NCI-H748 treated with DMSO at 0.1 percent for 48 hours (cell line): ENCODE measurements at places on chromosomes 11 and 22.

- peak; percentile 86 for DNase-seq
These were observed 32.3 kb downstream of the ARHGAP42 start for GRCh38 chr11:100719362-100719761.

DNA sequence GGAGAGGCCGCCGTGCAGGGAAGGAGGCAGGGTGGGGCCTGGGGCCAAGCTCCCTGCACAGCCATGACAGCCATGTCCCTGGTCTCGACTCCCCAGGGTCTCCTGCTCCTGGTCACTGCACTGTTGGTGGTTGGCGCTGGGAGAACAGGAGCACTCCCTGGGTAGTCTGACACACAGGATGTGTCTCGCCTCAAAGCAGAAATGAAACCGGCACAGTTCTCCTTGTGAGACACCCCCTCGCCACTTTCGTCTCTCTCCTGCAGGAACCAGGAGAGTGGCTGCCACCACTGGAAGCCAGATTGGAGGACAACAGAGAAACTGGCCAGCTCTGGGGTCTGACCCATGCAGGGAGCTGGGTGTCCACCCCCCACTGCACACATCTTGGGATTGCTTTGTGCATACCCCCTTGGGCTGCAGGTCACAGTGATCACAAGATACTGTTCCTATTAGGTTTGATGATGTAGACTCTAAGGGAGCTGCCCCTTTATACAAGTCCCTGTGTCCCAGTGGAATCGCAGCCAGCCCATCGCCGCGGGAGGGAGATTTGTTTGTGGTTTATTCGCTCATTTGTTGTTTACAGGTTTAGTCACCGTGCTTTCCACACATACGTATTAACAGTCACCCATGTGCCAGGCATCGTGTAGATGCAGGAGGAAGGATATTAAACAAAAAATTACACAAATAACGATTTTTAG is 27.0 kb upstream of the YWHAH start:
- DNase-seq, result no peak

DNA sequence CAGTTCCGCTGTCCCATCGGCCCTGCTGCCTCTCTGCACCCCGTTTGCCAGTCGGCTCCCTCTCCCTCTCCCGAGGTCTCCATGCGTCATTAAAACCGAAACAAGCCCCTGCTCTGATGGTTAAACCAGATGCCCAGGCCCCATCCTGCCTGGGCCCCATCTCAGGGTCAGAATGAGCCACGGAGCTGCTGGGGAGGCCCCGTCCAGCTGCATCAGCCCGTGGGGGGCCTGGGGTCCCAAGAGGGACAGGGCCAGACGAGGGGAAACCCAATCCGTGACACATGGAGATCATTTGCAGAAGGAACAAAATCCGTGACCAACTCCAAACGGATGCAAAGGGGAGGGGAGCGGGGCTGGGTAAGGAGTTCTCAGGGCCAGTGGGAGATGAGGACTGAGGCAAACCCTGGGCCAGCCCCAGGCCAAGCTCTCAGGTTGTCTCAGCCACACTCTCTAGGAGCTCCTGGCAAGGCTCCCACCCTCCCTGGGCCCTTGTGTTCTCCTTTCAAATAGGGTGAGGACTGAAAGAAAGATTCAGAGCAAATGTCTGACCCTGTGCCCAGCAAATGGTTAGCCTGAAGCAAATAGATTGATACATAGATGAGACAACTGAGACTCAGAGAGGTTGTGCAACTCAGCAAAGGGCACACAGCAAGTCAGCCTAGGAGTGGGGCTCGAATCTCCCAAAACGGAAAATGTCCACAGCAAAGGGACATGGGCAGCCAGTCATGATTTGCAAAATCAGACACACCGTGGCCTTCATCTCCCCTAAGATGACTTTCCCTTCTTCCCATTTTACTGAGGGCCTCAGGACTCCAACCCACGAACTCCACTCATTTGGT is 162.1 kb downstream of the MN1 start:
- DNase-seq, result no peak

GRCh38 chr22:46795140-46795539 is 32.7 kb downstream of the TBC1D22A start:
- no peak for DNase-seq

DNA sequence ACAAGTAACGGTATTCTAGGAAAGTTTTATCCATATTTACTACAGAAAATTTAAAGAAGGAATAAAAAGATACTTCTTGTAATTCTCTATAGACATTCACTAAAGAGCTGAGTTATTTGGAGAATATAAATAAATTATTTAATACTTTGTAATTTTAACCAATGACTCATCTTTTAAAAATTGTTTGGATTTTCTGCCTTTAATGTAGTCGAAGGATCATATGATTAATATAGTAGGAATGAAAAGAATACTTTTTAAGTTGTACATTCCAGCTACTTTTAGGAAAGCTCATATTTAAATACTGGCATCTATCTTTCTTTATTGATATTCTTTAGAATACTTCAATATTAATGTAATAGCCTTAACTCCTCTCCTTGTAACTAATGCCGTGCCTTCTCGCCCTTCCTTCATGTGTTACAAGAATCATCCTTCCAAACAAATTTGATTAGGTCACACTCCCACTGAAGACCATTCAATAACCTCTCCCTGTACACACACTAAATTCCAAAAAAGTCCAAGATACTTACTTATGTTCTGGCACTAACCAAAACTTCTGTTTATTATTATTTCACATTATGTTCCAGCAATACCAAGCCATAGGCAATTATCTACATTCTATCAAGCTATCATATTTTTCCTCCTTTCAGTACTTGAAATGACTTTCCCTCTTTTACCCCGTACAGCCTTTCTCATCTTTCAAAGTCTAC is 501.9 kb downstream of the CNTN5 start:
- DNase-seq, result no peak

DNA sequence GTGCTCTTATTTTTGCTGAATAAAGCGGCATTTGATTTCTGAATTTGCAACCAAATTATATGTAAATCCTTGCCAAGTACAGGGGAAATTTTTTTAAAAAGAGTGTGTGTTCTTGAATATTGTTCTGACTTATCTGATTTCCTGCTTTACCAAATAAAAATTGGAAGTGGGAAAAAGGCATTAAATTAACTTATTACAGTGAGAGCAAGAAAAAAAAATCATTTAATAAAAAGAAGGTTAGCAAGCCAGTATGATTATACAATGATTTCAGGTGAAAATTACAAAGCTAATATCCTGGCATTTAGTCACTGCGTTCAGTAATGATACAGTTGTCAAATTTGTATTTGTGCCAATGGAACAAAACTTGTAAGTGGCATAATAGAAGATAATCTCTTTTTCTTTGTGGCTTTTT is 82.1 kb upstream of the PPARA start:
- no peak for DNase-seq

DNA sequence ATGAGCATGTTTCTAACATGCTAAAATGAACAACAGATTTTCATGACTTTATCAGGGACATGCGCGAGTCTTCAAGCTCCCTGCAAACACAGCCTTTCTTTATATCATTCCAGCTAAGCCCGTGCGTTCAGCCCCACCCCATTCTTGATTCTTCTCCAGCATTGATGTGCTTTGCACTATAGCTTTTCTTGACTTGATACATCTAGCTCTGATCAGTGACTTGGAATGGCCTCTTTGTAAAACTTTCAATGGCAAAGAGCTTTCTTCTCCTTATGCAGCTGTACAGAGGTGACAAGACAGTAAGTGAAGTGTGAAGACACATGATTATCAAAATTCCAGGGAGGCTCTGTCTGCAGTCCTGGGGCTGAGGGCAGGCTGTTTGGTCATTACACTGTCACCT is 561.0 kb downstream of the OPCML start:
- DNase-seq, result no peak

DNA sequence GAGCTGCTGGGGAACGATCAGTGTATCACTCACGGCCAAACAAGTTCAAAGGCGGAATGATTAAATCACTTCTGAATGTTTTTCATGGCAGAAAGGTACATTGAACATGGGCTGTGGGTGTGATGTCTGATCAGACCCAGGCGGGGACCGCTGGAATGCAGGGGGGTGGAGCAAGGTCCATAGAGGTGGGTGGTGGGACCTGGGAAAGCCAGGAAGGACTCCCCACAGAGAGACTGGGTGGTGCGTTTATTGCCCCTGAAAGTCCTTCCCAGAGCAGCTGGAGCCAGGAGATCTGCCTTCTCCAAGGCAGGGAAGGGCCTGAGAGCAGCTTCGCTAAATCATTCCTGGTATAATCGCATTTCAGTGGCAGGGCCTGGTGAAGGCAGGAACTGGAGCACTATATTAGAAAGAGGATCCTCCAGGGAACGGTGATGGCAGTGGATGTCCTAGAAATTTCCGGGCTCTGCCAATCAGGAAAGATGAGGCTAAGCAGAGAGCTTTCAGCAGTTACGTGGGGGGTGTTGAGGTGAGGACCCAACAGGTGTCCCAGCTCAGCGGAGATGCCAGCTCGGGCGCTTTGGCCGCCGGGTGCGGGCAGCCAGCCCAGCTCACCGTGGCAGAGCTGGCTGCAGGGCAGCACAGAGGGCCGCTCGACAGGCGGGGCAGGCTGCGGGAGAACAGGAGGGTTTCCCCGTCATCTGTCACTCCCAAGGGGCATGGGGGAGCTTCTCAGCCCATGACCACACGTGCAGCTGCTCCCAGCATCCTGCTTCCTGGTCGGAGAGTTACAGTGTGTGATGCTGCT is 271.7 kb downstream of the CTTN start:
- DNase-seq, result no peak

GRCh38 chr11:44434191-44434590 is 124.3 kb upstream of the ALX4 start:
- peak; percentile 93 for DNase-seq

- DNase-seq, result no peak
These were observed 68.9 kb downstream of the CYB5R2 start for GRCh38 chr11:7604331-7604955.

GRCh38 chr11:128469220-128469619 is 118.1 kb downstream of the ETS1 start:
- no peak for DNase-seq

DNA sequence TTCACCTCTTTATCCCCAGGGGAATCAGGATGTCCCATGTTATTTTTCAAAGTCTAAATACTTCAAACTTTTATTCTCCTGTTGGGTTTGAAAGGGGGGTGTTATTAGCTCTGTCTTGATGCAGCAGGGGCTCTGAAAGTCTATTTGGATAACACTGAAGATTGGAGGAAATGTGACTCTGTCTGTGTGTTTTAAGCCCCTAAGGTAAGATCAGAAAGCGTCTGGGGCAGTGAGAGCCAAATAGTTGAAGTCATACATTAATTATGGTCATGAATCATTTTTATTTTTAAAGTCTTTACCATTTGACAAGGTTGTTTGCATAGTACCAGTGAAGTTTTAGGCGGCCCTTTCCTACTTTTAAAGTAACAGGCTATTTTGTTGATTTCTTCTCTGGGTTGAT is 139.0 kb downstream of the UVRAG start:
- DNase-seq, result no peak

- no peak for DNase-seq
These were observed 51.6 kb downstream of the SMIM38 start for GRCh38 chr11:69207165-69207889.

GRCh38 chr11:33109294-33109895 is 51.9 kb downstream of the CSTF3 start:
- no peak for DNase-seq

- DNase-seq, result no peak
These were observed 14.9 kb downstream of the DNAJB13 start for GRCh38 chr11:73965764-73966121.

GRCh38 chr11:8719211-8719649 is 36.6 kb downstream of the RPL27A start:
- DNase-seq, result no peak

GRCh38 chr11:115257270-115257669 is 246.9 kb downstream of the CADM1 start:
- no peak for DNase-seq

GRCh38 chr11:102448869-102449224 is 3.7 kb downstream of the TMEM123 start:
- DNase-seq, result no peak

- DNase-seq, result no peak
These were observed 710 bp upstream of the DGCR2 start for GRCh38 chr22:19122752-19123492.

GRCh38 chr11:36490026-36490806 is 19.9 kb downstream of the TRAF6 start:
- no peak for DNase-seq
